ENCODE measurements at places on chromosomes 6 and 20.

- no peak for DNase-seq
These were observed 69.0 kb downstream of the AFG1L start for GRCh38 chr6:108363889-108364313.

DNA sequence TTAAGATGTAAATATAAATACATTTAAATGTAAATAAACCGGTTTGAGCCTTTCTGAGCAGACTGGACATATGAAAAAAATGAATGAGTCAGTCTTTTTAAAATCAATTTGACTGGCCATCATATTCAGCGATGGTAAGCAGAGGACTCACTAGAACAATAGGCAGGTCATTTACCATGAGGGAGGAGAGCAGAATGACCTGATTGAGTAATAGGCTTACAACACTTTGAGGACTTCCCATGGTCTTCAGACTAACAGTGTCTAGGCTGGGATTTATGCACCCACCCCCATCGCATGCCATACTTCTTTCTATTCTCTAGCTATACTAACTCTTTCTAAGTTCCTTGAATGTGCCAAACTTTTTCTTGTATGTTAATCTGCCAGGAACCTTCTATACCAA, 241.9 kb upstream of the RAB32 start:
- no peak for DNase-seq

DNA sequence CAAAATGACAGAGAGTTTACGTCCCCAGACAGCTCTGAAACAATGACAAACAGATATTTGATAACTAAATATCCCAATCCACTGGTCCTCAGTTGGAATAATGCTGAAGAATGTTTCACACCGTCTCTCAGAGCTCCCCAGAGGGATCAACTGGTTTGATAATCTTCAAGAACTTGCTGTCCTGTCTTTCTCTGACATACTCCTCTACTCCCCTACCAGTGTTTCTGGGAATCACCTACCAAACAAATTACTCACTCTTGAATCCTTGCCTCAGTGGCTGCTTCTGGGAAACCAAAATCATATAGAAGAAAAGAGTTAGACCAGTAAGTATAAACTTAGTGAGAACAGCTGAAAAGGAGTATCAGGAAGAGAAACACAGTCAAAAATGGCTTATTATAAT, 469.7 kb upstream of the JAG1 start:
- DNase-seq: no peak

- no peak for DNase-seq
These were observed 243.0 kb upstream of the KHDRBS2 start for GRCh38 chr6:62528894-62529526.

- DNase-seq: no peak
These were observed 306.4 kb downstream of the TSHZ2 start for GRCh38 chr20:53278555-53278954.

DNA sequence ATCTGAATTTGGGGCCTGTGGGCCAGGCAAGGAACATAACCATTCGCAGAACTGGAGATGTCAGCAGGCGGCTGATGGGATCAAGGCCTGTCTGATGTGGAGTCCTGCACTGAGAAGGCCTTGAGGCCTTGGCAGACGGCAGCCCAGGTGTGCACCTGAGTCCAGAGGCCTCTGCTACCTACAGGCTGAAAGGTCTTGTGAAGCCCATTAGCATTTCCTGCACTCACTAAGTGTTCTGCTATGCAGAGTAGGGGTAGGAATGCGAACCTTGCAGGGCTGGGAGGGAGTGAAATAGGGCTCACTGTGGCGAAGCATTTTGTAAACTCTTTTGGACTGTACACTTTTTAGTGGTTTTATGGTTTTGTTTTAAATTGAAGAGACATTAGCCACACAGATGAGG, 48.3 kb upstream of the RNF24 start:
- no peak for DNase-seq

GRCh38 chr6:44024574-44025219, 102.6 kb downstream of the MRPL14 start:
- no peak for DNase-seq

DNA sequence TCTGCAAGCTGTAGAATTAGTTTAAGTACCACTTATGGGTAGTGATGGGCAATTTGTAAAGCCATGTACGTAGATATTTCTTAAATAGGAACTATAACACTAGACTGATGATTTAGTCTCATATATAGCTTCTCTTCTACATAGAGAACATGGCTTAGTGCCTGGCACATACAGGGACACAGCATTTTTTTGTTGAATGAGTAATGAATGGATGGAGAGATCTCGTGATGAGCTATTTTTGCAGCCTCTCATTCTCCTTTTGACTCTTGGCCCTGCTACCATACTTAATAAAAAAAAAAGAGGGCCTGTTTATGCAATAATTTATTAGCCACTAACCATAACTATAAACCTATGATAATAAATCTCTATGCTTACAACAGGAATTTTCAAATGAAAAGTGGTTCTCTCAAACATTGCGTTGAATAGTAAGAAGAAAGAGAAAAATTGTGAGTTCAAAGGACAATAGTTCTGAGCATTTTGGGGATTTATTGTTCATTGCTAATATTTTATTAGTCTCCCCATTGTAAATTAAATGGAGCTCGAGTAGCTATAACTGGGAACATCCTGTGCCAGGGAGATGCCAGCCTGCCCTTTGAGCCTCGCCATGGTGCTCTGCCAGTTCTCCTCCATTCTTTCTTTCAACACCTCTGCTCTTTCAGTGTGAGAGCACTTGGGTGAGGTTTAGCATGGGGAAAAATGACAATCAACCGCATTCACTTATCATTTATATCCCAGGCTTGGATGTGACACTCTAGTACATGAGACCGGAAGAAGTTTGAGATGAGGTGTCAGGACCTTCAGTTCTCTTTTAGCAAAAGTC, 14.7 kb upstream of the RCAN2 start:
- no peak for DNase-seq

DNA sequence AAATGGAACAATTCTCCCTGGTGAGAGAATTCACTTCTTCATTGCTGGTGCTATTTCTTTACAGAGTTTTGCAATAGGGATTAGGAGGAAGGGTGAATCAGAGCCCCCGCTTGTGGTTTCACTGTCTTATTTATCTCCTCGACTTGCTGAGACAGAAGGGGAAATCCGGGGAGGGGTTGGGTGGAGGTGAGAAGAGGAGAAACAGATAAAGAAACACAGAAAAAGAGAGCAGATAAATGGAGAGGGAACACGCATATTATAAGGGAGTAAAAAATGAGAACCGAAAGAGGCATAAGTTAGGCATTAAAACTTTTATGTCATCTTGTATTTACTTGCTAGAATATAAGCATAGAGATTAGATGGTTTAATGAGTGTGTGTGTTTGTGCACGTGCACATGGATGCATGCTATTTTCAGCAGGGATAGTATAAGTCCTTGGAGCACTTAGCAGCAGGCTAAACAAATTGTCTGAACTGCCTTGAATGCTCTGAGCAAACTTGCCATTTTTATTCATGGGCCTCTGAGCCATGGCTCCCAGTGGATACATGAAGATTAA, 105.0 kb downstream of the OLIG3 start:
- DNase-seq: peak; percentile 32

Data from stimulated activated naive B cell treated with anti-CD40 and anti-IgM and Interleukin-4, amounts not matched to agents 10 μg/mL and 1 μg/mL and 100 μg/mL, for 72 hours (primary cell).